T-cell (primary cell): ENCODE measurements at places on chromosomes 7 and 10.

DNA sequence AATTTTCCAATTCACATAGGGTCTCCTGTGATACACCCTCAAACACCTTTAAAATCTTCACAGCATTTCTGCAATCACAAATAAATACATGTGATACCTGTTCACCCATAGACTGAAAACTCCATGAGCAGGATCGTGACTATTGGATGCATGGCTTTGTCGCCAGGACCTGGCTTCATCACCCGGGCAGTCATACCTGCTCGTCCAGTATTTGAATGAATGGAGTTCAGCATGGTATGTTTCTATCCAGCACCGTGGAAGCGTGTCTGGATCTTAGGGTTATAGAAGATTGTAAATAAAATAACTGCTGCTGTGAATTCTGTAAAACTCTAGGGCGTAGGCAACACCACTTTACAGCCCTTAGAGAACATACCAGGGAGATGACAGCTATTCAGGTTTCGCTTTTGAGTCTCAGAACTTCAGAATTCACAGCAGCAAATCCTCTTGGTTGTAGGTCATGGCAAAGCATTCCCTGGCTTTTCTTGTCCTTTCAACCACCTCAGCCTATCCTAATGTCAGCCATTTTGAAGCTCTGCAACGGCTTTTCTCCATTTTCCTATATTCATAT, 47.4 kb upstream of the USP6NL start:
- H3K4me3 ChIP-seq = no peak overlapping the region
- H3K4me1 ChIP-seq = peaks cover 8% of the 10 kb centered on the region
- H3K27ac ChIP-seq = no peak overlapping the region
- no peaks in the 10 kb centered on the region for H3K36me3 ChIP-seq

DNA sequence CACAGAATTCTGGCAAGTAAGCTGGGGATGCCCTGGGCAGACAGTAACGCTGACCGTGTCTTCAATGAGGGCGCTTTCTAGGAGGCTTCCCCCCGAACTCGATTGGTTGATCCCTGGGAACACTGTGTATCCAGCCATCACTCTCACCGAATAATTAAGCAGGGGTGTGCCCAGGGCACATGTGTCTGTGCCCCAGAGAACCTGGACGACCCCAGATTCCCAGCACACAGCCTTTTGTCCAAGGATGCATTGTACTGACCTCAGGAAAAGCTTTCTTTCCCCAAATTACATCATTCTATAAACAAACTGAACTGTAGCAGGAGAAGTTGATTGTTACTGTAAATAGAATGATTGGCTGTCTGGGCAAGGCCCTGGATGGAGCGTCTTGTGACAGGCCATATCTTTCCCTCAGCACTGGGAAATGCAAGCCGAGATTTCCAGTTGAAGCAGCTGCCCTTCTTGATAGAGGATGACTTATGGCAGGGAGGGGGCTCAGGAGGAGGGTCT, 6.6 kb upstream of the DEPP1 start:
- DNase-seq = no peak
- H3K27ac ChIP-seq = no peak overlapping the region
- no peaks in the 10 kb centered on the region for H3K36me3 ChIP-seq
- no peaks in the 10 kb centered on the region for H3K4me1 ChIP-seq
- peaks cover 25% of the 10 kb centered on the region for H3K27me3 ChIP-seq
- no peak overlapping the region for H3K4me3 ChIP-seq

- H3K4me3 ChIP-seq = no peak overlapping the region
- no peak overlapping the region for H3K27ac ChIP-seq
- no peak for DNase-seq
- H3K4me1 ChIP-seq = no peaks in the 10 kb centered on the region
Measured at GRCh38 chr7:26949319-26949718, 84.9 kb upstream of the SKAP2 start.

DNA sequence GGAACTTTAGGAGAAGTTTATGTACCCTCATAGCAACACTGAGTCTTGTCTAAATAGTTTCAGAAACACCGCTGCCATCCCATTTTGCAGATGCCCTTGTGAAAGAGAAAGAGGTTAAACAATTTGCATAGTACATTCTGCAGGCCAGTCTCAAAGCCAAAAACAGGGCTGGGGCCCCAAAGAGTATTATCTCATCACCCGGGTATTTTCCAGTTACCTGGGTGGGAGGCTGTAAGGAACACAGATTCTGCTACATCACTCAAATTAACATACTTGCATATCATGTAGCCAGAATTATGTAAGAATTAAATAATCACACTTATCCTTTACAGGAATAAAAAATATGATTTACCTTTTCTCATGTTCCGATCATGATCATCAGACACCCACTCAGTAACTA, 3.1 kb upstream of the FAM171A1 start:
- H3K36me3 ChIP-seq = no peaks in the 10 kb centered on the region
- H3K27me3 ChIP-seq = peaks cover 34% of the 10 kb centered on the region
- no peak for DNase-seq
- no peak overlapping the region for H3K4me3 ChIP-seq
- no peak overlapping the region for H3K27ac ChIP-seq

GRCh38 chr10:105963334-105963884, 1201.1 kb downstream of the SORCS1 start:
- H3K27me3 ChIP-seq = no peaks in the 10 kb centered on the region
- no peaks in the 10 kb centered on the region for H3K4me1 ChIP-seq
- H3K36me3 ChIP-seq = no peaks in the 10 kb centered on the region
- no peak overlapping the region for H3K27ac ChIP-seq
- no peak overlapping the region for H3K4me3 ChIP-seq

- H3K27me3 ChIP-seq = peaks cover 2% of the 10 kb centered on the region
- DNase-seq = no peak
- H3K4me3 ChIP-seq = no peak overlapping the region
- H3K36me3 ChIP-seq = no peaks in the 10 kb centered on the region
- peaks cover 6% of the 10 kb centered on the region for H3K4me1 ChIP-seq
Measured at GRCh38 chr10:103683851-103684250, 171.5 kb downstream of the SH3PXD2A start.

GRCh38 chr10:125738206-125738605, 18.7 kb downstream of the EDRF1 start:
- no peaks in the 10 kb centered on the region for H3K27me3 ChIP-seq
- H3K27ac ChIP-seq = no peak overlapping the region
- H3K36me3 ChIP-seq = peaks cover 92% of the 10 kb centered on the region

- no peaks in the 10 kb centered on the region for H3K36me3 ChIP-seq
- DNase-seq = no peak
- no peak overlapping the region for H3K27ac ChIP-seq
- no peaks in the 10 kb centered on the region for H3K4me1 ChIP-seq
Measured at GRCh38 chr7:147415991-147416390, 1174.6 kb upstream of the C7orf33 start.

GRCh38 chr7:98213888-98214810, 2.9 kb downstream of the BHLHA15 start:
- no peak overlapping the region for H3K4me3 ChIP-seq
- peaks cover 6% of the 10 kb centered on the region for H3K27me3 ChIP-seq
- DNase-seq = no peak
- no peak overlapping the region for H3K27ac ChIP-seq

DNA sequence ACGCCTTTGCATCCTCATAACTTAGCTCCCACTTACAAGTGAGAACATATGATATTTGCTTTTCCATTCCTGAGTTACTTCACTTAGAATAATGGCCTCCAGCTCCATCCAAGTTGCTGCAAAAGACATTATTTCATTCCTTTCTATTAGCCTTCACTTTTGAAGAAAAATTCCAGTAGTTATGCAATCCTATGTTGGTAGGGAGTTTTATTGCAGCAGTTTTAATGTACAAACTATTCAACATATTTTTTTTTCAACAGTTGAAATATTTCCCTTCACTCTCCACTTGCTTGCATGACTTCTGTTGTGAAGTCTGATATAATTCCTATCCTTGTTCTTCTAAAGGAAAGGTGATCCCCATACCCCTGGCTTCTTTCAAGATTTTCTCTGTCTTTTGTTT, 27.3 kb upstream of the ARHGAP22 start:
- no peaks in the 10 kb centered on the region for H3K4me1 ChIP-seq
- H3K27me3 ChIP-seq = peaks cover 33% of the 10 kb centered on the region
- DNase-seq = no peak
- no peak overlapping the region for H3K27ac ChIP-seq
- no peak overlapping the region for H3K4me3 ChIP-seq

DNA sequence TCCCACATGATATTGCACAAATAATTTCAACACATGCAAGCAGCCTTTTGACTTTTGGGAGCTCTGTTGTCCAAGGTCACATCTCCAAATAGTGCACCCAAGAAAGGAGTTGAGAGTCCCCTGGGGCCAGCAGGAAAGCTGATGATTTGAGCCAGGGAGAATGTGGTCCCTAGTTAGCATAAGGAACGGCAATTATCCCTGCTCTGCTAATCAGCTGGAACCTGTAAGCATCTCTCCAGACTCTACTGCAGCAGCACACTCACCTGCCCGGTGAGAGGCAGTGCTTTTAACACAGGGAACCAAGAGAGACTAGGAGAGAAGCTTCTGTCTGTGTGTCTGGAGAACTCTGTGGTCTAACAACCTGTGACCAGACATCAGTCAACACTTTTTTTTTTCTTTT, 17.0 kb downstream of the TRPV5 start:
- H3K4me3 ChIP-seq = no peak overlapping the region
- H3K27ac ChIP-seq = no peak overlapping the region

DNA sequence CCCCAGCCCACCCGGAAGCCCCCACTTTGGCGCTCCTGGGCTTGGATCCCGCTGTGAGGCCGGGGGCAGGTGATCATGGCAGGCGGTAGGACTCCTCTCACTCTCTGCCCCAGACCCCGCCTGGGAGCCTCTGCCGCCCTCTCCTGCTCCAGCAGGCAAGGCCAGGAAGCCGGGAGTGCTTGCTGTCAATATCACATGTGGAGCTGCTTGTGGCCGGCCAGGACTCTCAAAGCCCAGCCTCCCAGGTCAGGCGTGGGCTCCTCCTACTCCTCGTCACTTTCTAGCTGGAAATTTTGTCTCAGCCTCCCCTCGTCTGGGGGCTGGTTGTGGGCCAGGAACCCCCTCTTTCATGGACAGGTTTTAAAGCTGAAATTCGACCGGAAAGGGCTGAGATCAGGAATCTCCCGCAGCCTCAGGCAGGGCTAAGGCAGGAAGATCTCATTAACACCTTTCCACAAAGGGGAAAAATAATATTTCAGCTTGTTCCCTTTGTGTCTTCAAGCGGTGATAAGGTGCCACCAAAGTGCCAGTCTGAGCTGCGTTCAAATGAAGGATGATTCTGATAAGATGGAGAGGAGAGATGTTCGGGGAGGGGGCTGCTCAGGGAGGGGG, 273.6 kb upstream of the PODXL start:
- H3K27ac ChIP-seq = no peak overlapping the region
- no peaks in the 10 kb centered on the region for H3K36me3 ChIP-seq
- no peak for DNase-seq
- H3K4me1 ChIP-seq = no peaks in the 10 kb centered on the region
- H3K4me3 ChIP-seq = no peak overlapping the region
